NCI-H187 treated with DMSO at 0.1 percent for 48 hours (cell line): ENCODE measurements at places on chromosomes 2 and 18.

GRCh38 chr2:101340141-101340551 is 31.6 kb upstream of the RNF149 start:
- DNase-seq, result no peak

GRCh38 chr18:3691705-3692104 is 241.7 kb downstream of the TGIF1 start:
- DNase-seq, result no peak

DNA sequence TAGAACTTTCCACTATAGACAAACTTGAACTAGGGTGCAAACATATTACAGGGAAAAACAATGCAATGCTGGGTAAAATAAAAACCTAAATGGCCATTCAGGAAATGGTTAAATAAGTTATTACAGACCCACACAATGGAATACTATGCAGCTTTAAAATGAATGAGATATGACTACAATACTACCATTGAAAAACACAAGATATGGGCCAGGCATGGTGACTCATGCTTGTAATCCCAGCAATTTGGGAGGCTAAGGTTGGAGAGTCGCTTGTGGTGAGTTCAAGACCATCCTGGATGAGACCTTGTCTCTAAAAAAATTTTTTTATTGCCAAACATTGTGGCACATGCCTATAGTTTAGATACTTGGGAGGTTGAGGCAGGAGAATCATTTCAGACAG is 6.8 kb downstream of the PECR start:
- no peak for DNase-seq

DNA sequence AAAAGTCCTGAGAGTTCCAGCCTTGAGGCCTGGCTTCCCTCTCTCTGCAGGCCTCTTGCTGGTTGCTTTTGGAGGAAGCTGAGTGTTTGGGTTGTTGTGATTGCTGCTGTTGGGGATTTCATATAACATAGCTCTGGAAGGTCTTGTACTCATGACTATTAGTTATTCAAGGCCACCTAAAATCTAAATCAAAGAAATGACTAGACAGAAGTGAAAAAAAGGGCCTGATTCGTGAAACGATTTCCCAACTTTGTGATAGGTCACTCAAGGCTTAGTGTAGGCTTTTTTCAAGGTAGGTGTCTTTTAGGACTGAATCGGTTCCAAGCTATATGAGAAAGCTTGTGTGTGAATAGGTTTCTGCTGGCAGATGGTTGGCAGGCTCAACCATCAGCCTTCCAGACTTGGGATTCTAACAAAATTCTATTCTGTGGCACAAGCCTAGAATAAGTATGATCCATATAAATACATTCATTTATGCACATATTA is 164.4 kb downstream of the FMNL2 start:
- no peak for DNase-seq

DNA sequence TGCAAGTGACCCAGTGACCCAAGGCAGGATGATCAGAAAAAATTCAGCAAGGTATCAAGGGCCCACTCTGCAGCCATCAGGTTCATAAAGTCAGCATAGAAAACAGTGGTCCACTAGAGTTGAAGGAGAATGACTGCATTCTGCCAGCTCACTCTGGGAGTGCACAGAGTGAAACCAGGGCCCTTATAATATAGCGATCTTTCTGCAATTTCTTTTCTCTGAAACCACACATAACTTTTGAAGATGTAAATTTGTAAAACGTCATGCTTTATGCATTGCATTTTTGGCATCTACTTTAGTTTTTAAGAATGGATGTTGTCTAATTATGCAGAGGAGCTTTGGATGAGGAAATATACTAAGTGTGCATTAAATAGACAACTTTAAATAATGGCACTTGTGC is 225.0 kb upstream of the SMIM21 start:
- DNase-seq, result no peak

DNA sequence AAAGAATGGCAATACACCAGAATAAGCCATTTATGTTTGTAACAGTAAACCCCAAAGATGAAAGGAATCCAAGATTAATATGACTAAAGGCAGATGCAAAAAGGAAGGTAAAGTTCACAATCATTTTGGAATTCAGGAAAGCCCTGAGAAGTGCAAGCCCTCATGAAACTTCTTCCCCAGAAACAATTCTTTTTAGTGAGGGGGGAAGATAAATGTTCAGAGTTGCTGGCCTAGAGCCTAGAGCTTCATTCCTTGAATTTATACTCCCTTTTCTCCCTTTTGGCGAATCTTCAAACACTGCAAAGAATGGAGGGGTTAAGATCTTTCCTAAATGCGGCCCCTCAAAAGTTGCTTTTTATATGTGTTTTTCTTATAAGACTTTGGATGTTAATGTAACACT is 368.8 kb downstream of the MEIS1 start:
- no peak for DNase-seq

DNA sequence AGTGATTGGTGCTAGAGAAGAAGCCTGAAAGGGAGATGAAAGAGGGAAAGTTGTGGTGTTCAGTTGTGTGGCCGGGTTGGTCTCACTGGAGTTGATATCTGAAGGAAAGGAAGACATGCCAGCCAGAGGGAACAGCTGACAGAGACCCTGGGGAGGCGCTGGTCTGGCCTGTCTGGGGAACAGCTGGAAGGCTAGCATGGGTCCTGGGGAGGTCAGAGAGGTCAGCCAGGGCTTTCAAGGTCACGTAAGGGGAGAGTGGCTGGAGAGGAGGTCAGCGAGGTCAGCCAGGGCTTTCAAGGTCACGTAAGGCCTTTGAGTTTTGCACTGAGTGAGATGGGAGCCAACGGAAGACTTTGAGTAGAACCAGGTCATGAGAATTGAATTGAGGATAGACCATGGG is 11.0 kb downstream of the DYSF start:
- no peak for DNase-seq

GRCh38 chr18:35253655-35254287 is 12.9 kb downstream of the ZNF397 start:
- DNase-seq, result no peak

DNA sequence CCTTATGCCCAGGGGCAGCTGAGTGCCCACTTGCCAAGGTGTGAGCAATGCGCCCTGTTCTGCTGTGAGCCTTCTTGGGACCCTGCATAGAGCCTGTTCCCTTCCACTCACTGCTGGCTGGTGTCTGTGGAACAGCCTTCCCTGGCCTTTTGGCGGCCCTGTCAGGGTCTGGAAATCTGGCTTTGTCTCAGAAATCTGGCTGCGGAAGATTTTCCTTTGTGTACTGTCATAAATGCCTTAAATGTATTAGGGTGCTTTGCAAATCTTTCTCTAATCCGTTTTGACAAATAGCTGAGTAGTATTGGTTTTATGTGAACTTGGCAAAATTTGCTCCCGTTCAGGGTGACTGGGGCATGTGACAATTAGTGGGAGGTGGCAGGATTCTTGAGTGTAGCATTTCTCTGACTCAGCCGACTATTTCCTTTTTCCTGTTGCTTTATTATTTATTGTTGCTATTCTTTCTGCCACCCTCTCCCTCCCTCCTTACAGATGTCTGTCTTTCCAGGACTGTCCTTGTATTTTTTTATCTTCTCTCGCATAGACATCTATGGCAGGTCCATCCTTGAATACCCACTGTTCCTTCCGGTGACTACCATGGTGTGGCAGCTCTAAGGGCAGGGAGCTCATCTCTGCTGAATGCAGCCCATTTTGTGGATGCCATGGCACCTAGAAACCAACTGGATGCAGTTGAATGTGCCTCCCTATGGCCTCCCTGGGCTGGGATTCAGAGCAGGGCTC is 41.8 kb downstream of the LDLRAD4 start:
- DNase-seq, result no peak

- no peak for DNase-seq
These were observed 43.4 kb upstream of the ANKRD62 start for GRCh38 chr18:12049978-12050811.

DNA sequence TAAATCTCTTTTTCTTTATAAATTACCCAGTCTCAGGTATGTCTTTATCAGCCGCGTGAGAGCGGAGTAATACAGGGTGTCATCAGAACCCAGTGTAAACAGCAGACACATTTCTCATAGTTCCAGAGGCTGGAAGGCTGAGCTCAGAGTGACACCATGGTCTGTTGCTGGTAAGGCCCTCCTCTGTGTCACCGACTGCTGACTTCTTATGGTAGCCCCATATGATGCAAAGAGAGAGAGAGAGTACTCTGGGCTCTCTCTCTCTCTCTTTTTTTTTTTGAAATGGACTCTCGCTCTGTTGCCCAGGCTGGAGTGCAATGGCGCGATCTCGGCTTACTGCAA is 60.0 kb downstream of the SNORC start:
- DNase-seq, result no peak

DNA sequence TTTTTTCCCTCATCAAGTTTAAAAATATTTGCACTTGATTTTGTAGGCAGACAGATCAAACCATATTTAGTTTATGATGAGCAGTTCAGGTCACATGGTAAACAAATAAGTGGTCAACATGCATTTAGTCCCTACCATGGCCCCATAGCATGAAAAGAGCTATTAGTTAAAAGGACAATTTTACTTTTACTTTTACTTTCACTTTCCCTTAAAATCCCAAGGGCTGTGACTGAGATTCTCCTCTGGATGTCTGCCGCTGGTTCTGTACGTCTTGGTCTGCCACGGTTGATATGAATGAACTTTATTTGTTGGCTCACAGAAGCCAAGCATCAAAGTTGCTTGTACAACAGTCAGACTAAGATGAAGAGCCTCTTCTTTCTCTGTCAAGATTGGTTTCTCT is 626.2 kb upstream of the CDH7 start:
- DNase-seq, result no peak

DNA sequence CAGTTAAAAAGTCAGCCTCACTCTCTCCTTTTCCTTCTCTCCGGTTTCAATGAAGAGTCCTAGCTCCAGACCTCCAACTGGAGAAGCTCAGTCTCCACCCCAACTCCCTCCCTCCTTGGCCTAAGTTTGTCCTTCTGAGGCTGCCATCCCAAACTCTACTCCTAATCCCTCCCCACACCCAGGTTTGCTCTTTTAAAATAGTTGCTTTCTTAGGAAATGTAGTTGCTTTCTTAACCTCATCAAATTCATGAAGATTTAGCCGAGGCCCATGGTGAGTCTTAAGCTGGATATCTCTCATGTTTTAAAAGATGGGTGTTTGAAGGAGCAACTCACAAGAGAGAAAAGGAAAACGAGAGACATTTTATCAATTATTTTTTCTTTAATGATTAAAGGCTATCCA is 937 bp upstream of the LANCL1 start:
- DNase-seq, result no peak

GRCh38 chr2:68925295-68925896 is 27.3 kb downstream of the GKN2 start:
- DNase-seq, result no peak

DNA sequence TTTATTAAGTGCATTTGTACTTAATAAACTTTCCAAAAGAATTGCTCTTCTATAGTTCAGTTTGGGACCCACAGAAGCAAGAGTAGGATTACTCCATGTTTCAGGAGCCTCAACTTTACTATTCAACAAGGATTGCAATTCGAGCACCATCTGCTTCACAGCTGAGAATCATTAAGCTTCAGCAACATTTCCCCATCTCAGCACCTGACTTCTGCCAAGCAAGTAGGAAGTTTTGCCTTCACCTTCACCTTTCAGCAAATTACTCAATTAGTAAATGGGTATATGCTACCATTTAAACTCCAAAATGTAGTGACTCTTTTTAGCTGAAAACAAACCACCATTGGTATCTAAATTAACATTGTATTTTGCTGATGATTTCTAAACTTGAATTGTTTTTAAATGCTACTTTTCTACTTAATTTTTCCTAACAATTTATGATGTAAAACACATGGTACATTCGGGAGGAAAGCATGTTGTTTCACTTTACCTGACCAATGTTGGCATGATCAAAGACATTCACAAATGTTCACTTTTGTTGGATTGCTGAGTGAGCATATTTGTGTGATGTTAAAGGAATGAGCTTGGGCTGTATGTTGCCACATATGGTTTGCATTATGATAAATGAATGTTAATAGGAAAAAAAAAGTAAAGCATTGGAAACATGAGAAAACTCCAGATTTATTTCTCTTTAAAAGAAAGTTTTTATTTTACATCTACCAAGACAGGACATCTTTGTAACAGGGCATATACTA is 159.2 kb downstream of the GULP1 start:
- no peak for DNase-seq

DNA sequence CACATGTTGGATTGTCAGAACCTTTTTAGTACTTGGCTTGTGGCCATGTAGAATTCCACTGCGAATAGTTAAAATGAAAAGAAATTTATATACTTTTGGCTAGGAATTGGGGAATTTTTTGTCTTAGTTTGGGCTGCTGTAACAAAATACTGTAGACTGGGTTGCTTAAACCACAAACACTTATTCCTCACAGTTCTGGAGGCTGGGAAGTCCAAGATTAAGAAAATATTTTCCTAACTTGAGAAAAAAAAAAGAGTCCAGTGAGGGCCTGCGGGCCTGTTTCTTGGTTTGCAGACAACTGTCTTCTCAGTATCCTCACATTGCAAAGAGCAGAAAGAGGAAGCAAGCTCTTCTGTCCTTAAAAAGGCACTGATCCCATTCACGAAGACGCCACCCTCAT is 81.9 kb downstream of the CD226 start:
- no peak for DNase-seq

DNA sequence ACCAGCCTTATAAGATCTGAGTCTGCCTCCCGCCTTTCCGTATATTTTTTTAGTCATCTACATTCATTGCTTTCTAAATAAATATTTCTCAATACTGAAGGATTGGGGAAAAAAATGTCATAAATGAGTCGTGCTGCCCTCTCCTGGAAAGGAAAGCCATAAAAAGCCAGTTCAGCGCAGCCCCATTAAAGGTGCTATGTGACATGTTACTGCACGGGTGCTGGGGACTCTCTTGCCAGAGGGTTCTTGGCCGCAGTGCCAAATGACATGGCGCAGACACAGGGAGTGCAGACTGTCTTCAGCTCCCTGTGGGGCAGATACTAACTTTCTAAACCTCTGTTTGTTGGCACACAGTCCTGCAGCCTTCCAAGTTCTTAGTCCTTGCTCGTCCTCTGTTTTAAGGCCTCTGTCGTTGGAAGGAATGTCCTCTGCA is 53.7 kb upstream of the MAP3K20 start:
- no peak for DNase-seq

- no peak for DNase-seq
These were observed 53.6 kb downstream of the FAM228A start for GRCh38 chr2:24228470-24228869.

- no peak for DNase-seq
These were observed 84.9 kb upstream of the EPB41L3 start for GRCh38 chr18:5628512-5629255.

- no peak for DNase-seq
These were observed 197.1 kb downstream of the TCF4 start for GRCh38 chr18:55390898-55391297.
